Posterior vena cava (tissue), 2 donors: ENCODE measurements at places on chromosomes 7 and 10.
A peak's percentile ranks its signal among the peaks of the same experiment; 100 is the strongest.

GRCh38 chr7:44291733-44292419, 33.5 kb downstream of the CAMK2B start:
- no peak for DNase-seq

GRCh38 chr7:131459256-131459655, 97.2 kb downstream of the PODXL start:
- no peak for DNase-seq

DNA sequence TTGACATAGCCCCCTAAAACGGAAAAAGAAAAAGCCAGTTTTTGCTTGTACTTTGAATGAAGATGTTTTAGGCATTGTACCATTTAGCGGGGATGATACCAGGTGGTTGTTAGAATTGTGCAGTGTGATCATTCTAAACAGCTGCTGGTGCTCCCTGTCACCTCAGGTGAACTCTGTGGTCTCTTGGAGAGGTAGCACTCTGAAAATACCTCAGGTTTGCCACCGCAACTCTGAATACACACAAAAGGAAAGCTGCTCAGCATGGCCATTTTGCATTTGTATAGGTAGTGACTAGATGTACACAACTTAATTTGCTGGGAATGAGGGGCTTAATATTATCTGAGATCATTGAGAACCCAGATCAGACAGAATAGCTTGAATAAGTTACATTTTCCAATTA, 52.6 kb downstream of the PLEKHA8 start:
- no peak for DNase-seq

DNA sequence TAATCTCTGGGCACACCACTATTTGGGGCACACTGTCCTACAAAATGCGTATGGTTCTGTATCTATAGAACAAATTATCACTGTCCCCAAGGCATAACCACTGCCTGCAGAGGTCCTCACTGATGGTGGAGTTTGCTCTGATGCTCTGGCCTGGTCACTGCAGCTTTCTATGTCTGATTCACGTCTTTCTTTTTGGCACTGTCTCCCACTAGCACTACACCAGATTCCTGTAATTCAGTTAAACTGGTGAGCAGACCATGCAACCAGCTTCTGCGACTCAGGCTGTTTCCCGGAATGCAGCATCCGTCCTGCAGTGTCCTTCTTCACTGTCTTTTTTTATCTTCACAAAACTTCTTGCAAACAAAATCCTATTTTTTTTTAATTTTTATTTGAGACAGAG, 112.8 kb downstream of the KLF6 start:
- DNase-seq, result no peak

DNA sequence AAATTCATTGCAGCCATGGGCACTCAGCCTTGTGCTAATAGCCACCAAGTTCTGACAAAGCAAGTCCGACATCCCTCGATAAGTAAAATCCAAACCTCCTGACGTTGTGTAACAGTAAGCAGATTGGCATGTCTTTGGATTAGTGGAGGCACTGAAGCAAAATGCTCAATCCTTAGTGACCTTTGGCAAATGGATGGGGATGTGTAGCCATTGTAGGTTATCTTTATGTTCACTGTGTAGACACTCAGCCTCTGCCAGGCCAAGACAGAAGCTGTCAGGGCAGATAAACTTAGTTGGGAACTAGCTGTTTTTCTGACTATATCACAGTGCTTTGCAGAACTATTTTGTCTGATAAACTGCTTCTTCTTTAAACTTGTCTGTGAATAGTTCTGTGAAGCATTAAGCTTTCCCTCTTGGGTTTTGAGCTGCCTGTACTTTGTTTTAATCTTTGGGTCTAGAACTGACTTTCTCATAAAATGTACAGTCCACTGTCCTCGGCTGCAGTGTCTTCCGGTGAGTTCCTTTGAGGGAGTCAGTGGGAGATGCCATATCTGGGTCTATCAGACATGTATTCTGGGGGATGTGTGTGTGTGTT, 220.8 kb downstream of the LRMDA start:
- DNase-seq, result no peak

DNA sequence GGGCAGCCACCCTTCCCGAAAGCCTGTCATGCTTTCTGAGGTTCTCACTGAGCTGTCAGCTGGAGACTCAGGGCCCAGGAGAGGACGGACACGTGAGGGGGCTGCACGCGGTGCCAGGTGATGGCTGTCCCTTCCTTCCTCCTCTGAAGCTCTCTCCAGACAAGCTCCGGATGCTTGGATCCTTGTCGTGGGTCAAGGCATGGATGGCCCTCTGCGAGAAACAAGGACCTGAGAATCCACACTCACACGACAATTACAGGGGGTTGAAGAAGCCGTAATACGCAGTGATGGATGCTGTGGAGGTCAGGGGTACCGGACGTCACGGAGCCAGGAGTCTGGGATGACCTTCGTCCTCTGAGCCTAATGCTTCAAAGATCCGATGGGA, 170.3 kb downstream of the USP6NL start:
- DNase-seq, result no peak

GRCh38 chr7:17530741-17531421, 232.4 kb downstream of the AHR start:
- DNase-seq, result no peak

DNA sequence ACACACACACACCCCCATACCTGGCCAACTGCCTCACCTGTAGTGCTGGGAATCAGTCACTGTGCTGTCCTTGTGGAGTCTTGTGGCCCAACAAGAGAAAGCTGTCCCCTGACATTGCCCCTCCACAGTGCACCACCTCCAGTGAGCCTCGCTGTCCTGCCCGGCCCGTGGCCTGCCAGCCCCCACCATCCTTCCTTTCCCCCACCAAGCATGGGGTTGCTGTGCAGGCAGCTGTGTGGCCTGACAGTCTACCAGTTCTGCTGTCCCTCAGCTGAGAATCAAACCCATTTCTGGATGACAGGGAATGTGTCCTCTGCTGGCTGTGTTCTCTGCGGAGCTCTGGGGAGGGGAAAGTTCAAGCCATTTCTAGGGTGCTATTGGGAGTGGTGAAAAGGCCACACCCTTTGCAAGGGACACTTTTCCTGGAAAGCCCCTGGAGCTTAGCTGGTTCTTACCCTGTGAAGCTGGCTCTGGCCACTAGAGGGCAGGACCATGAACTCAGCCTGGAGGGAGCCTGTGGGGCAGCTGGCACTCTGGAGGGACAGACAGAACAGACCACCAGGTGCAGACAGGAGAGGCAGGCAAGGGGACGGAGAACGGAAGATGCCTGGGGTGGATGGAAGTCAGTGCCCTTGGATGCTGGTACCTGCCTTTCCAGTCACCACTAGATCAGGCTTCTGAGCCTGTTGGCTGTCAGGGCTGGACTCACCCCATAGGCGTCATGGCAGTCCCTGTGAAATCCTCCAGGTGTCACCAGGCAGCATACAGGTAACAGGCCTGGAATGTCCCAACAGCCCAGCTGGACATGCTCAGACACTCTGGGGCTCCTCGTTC, 10.5 kb upstream of the MTPAP start:
- no peak for DNase-seq

DNA sequence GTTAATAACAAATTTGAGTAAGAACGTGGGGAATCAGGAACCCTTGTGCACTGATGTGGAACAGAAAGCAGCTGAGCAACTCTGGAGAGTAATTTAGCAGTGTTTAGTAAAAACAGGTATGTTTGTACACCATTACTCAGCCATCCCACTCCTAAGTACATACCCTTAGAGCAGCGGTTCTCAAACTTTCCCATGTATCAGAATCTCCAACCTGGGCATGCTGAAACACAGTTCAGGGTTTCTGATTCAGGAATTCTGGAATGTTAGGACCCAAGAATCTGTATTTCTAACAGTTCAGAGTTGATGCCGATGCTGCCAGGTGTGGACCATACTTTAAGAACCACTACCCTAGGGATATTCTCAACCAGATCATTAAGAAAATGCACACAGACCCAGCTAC, 5.1 kb downstream of the SGMS1 start:
- no peak for DNase-seq

DNA sequence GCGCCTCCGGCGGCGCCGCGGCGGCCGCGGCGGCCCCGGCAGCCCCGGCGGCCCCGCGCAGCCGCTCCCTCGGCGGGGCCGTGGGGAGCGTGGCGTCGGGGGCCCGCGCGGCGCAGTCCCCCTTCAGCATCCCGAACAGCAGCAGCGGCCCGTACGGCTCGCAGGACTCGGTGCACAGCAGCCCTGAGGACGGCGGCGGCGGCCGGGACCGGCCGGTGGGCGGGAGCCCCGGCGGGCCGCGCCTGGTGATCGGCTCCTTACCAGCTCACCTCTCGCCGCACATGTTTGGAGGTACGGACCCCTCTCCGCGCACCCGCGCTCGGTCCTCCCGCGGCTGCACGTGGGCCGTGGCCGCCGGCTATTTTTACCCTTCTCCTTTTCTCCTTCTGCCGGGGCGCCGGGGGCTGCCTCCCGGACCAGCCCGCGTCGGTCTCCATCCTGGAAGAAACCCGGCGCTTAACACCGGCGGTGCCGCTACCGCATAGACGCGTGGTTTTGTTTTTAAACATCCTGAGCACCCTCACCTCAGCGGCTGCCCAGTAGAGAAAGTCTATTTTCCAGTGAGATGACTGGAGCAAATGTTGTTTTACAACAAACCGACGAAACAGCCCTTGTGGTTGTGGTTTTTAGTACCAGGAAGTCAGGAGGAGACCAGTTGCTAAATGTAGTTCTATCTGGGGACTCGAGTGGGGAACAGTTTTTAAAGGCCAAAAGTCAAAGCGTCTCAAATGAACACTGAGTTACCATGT, 1.3 kb downstream of the ZNRF2 start:
- DNase-seq, result peak; percentile 83

GRCh38 chr10:80471001-80471400, 16.9 kb downstream of the TSPAN14 start:
- DNase-seq, result no peak

- no peak for DNase-seq
Measured at GRCh38 chr7:91330191-91330808, 66.1 kb downstream of the FZD1 start.

DNA sequence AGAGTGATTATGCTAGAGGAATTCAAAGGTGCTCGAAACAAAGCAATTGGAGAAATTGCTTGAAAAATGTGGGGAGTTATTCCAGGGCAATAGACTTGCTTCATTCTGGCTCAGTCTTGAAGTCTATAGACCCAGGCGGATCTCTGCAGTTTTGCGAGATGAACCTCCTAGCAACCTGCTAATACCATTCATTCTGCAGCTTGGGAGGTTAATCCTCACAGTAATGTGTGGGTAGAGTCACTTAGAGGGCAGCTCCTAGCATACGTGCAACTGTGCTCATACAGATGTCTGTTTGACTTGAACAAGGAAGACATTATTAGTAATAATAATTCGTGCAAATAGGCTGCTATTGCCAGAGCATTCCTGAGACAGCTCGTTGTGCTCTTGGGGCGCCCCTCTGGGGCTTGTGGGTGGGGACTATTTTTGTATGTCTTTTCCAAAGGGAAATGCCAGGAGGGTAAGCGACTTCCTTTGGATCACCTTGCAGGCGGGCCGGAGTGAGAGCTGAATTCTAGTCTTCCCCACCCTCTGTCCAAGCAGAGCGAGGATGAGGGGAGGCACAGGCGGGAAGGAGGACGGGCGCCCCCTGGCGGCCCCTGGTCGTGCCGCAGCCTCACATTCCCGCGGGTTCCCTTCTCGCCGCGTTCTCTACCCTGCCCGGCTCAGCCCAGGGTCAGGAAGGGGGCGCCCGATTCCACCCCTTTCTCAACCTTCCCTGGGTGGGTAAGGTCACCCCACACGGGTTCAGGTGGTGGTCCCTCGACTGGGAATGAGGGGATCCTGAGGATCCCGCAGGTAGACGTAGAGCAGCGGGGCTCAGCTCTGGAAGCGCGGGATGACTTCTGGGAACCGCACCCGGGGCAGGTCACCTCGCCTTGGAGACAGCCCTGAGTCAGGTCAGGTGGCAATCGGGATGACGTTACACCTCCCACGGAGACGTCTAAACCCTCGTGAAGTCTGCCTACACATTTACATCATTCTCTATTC, 241.5 kb downstream of the PHTF2 start:
- DNase-seq, result peak; percentile 84

DNA sequence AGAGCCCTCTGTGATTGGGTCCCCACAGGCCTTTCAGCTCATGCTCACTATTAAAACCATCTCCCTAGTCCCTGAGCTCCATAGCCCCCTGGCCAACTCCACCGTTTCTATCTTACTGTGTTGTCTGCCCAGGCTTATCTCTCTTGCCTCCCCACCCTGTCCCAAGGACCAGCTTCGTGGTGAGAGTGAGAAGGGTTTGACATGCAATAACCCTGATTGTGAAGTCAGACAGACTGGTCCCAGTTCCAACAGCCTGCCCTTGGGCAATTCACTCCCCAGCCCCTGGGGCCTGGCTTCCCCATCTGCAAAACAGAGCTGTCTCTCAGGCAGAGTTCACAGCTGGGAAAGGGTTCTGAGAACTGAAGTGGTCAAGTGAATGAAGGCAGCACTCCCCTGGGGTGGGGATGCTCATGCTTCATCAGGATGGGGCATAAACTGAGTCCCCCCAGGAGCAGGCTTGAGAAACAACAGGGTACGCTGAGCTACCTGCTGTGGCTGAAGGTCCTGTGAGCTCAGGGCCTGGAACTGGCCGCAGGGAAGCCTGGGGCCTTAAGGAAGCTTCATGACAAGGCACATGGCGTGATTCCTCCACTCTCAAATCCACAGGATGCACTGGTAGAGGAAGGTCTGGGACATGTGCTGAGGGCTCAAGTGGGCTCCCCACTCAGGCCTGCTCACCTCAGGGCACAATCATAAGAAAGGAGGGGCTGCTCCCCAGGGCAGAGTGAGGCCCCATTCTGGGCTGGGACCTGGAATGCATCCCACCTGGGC, 1.8 kb upstream of the PPIF start:
- DNase-seq, result no peak

DNA sequence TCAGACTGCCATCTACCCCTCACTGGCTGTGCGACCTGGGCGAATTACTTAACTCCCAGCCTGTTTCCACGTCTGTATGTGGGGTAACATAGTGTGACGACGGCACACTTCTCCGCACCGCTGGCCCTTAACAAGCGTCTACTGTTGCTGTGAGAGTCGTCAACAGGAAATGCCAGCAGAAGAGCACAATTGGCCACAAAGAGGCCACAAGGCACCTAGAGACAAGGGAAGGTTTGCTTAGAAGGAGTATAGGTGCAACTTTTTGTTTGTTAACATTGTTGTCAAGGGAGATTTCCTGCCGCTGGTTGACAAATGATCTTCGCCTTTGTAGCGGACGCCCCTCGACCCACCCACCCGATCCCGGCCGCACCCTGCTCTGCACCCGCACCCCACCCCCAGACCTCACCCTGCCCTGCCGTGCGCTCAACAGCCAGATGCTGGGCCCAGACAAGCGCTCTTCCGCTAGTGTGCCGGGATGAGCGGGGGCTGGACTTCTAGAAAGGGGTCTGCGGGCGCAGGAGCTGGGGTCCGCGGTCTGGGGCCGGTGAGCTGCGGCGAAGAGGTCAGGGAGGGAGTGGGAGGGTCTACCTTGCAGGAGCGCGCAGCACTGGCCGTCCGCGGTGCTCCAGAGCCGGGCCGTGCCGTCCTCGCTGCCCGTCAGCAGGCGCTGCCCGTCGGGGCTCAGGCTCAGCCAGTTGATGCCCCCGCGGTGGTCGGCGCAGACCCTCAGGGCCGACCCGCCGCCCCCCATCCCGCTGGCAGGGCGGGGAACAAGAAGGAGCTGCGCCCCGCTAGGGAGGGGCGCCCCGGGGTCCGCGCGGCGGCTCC, 785 bp downstream of the WDR86 start:
- DNase-seq, result no peak
